ENCODE measurements at places on chromosomes 1 and 21.

DNA sequence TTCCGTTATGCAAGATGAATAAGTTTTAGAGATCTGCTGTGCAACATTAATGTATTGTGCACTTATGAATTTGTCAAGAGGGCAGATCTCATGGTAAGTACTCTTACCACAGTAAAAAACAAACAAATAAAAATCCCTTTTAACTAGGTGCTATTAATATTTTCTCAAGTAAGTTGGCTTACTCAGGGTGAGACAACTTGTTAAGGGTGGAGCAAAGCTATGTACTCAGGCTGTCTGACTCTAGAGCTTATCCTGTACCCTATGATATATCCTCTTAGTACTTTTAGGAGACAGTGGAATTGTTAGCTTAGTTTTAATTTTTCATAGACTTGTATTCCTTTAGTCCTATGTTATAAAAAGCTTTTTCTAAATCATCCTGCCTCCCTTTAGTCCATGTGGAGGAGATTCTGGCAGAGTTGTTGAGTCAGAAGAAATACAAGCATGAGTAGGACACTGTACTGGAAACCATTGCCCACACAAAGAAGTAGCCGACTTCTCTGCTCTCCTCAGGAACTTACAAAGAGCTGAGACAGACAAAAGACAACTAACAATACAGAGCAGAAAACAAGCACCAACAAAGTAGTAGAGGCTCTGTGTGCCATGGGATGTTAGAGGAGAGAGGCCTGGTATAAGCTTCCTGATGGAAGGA is 49.2 kb downstream of the S1PR1 start:
- no peak for DNase-seq

DNA sequence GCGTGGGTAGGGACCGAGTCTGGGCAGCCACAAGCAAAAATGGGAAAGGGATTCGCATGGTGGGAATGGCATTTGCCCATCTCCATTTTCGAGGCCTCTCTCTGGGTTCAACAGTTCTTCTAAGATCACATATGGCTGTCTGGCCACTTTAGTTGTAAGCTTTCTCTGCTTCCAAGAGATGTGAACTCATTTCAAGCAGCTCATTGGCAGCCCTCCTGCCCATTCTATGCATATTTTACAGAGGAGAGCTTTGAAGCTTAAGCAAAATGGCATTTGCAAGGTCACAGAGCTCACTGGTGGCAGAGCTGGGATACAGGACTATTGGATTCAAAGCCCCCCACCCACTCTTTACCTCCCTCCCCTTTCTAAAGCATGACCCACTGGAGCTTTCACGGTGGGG is 93.7 kb downstream of the HHIPL2 start:
- no peak for DNase-seq

DNA sequence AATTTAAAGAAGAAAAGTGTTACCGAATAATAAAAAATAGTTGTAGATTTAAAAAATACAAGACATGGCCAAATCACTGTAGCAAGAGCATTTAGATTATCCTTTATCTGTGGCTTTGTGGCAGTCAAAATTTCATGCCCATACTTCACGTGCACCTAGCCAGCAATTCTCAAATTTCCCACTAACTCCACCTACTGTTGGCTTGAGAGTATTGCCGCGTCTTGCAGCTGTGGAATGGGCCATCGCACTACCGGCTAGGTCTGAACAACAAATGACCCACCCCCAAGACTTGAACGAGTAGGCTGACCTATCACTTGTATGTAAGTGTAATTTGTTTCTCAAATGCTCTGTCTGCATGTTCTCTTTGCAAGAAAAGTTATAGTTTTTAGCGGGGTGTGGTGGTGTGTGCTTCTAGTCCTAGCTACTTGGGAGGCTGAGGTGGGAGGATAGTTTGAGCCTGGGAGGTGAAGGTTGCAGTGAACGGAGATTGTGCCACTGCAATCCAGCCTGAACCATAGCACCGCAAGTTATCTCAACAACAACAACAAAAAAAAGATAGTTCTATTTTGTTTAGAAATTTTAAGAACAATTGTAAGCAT is 4.1 kb downstream of the KRTAP13-4 start:
- DNase-seq = no peak

GRCh38 chr1:37817481-37817880 is 9.5 kb upstream of the YRDC start:
- no peak for DNase-seq
